T-helper 9 cell (primary cell): ENCODE measurements at places on chromosomes 2 and 18.

GRCh38 chr2:237281836-237282306 is 132.1 kb downstream of the COL6A3 start:
- no peak for DNase-seq

GRCh38 chr2:84954329-84954728 is 16.6 kb upstream of the KCMF1 start:
- no peak for DNase-seq

GRCh38 chr2:168053676-168054075 is 193.7 kb downstream of the STK39 start:
- no peak for DNase-seq

DNA sequence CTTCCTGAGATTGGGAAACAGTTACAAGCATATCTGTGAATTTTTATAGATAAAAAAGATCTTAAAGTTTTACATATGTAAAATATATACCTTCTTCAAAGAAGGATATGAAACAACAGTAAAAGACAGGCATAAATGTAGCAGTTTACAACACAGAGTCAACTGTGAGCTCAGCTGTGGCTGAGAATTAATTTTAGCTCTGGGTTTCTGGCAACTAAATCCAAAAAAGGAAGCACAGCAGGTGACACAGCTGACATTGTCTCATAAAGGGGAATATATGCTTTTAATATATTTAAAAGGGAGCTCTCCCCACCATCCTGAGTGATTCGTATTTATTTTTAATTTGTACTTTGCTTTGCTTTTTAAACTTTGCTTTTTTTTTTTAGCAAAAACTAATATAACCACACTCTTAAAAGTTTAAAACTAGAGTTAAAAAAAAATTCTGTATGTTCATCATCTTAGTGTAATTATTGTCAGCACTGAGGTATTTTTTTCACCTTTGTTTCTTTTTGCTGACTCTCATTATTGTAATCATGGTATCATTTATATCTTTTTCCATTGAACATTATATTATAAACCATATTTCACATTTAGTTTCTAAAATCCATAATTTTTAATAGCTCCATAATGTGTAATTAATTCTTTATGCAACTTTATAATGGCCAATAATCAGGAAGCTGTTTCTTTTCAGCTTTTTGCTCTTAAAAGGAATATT is 6.7 kb downstream of the TUBB6 start:
- DNase-seq, result no peak

GRCh38 chr2:205461678-205462665 is 220.3 kb upstream of the NRP2 start:
- no peak for DNase-seq

DNA sequence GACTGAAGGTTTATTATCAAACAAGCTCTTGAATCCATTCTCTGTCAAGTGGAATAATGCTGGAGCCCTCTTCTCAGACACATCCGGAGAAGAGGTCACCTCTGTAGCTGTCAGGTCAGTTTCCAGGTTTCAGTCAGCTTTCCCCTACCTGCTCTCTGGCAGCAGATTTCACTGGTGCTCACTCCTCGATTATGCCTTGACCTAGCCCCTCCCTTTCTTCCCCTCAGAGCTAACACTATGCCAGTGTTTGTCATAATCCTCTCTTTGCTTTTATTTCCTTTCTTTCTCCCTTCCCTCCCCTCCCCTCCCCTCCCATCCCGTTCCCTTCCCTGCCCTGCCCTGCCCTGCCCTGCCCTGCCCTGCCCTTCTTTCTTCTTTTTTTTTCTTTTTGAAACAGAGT is 22.5 kb upstream of the PLEKHM3 start:
- DNase-seq, result no peak
